ENCODE measurements at places on chromosomes 2 and 18.

DNA sequence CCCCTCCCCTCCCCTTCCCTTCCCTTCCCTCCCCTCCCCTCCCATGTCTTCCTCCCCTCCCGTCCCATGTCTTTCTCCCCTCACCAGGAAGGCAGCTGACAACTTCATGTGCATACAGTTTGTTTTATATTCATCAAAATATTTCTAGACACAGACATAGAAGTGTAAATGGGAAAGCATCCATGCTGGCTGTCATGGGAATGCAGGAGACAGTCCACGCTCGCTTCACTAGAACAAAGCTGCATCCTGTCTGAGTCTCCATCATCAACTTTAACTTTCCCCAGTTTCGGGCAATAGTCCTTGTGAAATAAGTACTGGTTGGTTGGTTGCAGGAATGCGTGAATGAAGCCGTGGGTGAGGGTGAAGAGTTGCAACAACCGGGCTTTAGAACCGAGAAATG is 226.9 kb downstream of the DCDC2C start:
- no peak for DNase-seq

DNA sequence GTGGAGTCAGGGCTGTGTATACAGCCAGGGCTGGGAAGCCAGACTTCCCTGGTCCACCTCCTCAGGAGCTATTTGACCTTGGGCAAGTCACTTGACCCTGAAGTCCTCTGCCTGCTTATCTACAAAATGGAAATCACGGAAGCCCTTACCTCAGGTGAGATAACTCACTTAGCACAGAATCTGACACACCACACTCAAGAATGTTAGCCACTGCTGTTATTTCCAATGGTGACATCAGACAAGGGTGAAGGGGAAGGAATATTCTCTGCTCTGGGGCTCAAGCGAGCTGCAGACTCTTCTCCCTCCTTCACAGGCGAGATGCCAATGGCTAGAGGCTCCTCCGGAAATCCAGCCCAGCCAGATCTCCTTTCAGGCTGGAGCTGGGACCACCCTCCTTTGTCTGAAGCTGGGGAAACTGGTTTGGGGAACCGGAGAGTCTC is 189.6 kb downstream of the HAUS1 start:
- DNase-seq, result no peak

DNA sequence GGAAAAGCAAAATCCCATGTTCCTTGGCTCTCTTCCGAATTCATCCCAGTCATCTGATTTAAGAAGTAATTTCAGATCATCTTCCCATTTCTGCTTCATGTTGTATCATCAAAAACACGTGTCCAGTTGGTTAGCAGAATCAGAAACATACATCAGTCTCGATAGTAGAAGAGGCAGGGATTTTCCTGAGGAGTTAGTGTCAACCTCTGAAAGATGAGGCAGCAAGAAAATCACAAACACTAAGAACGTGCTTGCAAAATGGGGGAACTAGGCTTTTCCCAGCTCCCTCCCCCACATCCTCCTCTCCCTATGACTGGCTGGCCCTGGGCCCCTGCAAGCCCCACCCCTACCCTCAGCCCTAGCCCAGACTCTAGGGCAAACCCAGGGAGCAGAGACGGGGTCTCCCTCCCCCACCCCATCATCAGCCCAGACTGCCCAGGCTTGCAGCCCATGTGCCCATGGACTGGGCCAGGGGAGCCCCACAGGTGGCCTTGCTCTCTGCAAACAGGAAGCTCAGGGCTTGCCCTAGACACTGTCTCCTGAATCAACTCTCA is 161.0 kb upstream of the ID2 start:
- no peak for DNase-seq

GRCh38 chr2:85410584-85411404 is 628 bp upstream of the CAPG start:
- DNase-seq, result no peak

GRCh38 chr2:110126906-110127305 is 11.3 kb upstream of the MALL start:
- DNase-seq, result no peak

DNA sequence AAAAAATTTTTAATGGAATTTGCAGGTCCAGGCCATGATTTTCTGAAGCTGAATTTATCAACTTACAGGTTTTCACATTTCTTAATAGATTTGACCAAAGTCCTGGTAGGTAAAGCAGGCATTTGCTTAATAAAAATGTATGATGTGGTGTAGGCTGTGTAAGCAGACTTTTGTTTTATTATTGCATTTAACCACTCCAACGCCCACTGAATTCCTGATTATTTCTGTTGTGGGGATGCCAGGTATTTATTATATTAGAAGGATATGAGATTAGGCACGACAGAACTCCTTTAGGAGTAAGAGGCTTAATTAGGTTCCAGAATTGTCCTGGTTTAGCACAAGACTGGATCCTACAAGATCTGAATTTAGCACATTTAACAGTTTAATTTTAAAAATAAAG is 111.1 kb downstream of the ADCYAP1 start:
- no peak for DNase-seq

GRCh38 chr18:3328532-3328931 is 66.6 kb downstream of the MYL12B start:
- no peak for DNase-seq

DNA sequence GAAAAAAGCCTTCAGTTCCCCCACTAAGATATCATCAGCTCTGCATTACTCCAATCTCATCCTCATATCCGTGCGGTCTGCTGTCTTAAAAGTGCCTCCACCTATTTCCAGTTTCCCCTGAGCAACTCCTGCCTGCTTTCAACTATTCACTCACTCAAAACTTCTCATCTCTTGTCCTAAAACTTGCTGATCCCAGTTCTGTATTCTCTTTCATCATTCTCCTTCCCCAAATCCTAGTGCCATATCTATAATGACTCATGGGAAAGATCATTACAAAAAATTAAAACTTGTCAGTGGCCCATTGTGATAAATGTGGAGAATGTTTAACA is 20.0 kb downstream of the ACVR1 start:
- DNase-seq, result no peak

DNA sequence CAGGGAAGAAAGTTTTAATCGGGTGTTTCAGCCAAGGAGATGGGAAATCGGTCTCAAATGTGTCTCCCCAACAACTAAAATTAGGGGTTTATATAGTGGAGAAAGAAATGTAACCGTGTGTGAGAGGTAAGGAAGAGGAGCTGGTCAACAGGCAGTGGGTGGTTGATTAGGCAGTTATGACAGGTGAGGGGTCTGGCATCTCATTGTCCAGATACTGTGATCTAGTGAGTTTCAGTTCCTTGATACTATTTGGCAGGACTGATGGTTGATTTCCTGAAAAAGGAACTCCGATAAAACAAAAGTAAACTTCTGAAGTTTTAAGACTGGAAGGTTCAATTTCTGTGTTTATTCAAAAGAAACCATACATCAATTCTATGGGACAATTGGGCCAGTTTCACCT is 197.9 kb downstream of the LPIN1 start:
- DNase-seq, result no peak

DNA sequence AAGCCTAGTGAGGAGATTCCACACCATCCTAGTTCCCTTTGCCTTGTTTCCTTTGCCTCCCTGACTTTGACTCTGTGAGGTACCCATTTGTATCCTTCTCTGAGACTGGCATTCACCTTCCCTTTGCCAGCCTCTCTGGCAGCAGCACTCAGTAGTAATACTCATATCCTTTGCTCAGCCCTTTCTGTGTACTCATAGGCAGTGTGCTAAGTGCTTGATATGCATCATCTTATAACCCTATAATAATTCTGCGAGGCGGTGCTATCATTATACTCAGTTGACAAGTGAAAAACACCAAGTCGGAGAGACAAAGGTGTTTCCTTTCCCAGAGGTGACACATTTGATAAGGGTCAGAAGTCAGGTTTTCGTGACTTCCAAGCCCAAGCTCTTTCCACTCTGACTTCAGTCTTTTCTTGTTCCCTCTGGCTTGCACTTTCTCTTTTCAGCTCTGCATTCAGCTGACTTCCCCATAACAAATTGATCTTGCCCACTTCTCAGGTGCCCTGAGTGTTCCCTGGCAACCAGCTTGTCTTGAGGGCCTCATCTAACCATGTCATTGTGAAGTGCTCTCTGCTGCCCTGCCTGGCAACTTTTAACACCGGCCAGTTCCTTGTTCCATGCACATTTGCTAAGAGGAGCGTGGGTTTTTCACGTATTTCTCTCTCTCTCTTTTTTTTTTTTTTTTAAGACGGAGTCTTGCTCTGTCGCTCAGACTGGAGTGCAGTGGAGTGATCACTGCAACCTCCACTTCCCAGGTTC is 94.5 kb upstream of the UPP2 start:
- DNase-seq, result no peak

DNA sequence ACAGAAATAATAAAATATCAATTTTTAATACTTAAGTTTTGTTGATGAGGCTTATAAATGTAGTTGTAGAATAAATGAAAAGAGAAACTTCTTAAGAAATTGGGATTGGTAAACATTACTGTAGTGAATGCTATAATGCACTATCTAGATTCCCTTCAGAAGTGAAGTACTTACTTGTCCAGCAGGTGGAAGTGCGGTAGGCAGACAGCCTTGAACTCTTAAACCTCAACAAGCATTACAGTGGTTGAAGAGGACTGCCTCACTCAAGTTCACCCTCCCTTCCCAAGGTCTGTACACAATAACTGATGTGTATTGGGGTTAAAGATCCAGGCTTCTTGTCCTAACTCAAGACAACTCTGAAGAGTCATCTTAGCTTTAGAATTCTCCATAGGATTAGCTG is 931.0 kb upstream of the LRRTM1 start:
- no peak for DNase-seq

DNA sequence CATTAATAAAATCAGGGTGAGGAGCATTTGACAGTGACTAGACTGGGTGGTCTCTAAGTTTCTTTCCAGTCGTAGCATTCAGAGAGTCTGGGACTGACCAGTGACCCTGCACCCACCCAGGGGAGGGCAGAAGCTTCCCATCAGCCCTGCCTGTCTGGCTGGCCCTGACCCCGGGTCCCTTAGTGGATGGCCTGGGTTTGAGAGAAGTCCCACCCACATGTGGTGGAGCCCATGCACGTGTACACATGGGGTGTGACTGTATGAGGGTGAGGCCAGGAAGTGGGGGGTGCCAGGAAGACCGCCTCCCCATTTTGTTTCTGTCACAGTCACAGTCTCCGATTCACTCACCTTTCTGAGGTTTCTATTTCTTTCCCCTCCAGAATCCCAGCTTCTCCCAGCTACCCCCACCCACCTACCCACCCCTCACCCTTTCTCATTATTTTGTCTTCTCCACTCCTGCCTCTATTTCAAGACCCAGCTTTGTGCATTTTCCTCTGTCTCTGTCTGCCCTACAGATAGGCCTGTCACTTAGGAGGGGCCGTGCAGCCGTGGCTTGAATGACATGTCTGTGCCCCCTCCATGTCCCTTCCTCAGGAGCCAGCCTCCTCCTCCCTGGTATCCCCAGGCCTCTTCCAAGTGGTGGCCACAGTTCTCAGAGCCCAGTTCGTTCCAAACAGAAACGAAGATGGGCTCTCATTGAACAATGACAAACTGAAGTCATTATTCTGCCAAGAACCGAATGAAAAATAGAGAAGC is 13.6 kb downstream of the CIB4 start:
- DNase-seq, result no peak

DNA sequence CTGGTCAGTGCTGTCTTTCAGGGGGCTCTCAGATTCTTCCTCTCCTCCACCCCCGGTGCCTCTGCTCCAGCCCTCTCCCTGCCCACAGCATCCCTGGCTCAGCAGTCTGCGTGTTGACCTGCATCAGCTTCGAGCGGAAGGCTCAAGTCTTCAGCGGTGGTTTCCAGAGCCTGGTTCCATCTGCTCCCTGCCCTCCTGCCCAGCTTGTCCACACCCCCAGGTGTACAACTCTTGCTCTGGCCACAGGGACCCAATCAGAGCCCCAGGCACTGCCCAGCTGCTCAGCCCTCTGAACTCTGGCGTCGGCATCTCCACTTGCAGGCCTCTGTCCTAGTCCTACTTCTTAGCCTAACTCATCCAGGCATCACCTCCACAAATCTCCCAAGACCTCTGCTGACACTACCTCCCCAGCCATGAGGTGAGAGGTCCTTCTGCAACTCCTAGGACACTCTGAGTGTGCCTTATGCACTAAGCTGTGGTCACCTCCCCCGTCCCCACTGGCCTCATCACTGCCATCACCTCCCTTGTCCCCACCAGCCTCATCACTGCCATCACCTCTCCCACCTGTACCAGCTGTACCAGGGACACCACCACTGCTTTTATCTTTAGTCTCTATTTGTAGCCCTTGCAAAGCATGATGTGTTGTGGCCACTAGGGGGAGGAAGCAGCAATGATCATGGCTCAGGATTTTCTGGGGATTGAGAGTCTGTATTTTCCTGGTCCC is 60.9 kb downstream of the EDAR start:
- no peak for DNase-seq

DNA sequence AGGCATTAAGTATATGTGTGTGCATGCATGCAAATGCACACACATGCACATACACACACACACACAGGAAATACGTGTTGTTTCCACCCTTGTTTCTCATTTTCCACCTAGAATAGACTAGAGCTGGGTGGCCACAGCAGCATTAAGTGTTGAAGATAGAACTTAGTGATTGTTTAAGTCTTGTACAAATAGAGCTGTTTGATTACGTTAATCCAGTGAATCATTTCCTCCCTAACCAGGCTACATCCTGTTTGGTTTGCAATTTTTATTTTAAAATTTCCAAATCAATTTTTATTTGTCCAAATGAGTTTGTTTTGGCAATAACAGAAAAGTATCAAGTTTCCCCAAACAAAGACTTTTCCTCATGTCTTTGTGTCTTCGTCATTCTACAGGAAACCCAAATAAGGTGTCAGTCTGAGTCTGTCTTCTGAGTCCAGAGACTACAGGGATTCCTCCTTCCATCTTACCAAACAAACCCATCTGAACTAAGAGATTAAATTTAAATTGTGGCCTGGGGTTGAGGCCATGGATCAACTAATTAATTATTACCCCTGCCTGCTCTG is 74.6 kb upstream of the GALNT5 start:
- DNase-seq, result no peak

DNA sequence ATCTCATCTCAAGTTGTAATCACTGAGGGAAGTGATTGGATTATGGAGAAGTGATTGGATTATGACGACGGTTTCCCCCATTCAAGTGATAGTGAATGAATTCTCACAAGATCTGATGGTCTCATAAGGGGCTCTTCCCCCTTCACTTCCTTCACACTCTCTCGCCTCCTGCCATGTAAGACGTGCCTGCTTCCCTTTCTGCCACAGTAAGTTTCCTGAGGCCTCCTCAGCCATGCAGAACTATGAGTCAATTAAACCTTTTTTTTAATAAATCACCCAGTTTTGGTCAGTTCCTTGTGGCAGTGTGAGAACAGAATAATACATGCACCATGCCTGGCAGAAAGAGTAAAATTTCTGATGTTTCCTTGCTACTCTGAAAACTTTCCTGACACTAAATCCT is 36.6 kb downstream of the CEP68 start:
- no peak for DNase-seq

- DNase-seq, result no peak
These were observed 93.5 kb upstream of the MGAT4A start for GRCh38 chr2:98824256-98825019.

- no peak for DNase-seq
These were observed 8.9 kb upstream of the REL start for GRCh38 chr2:60872510-60872928.

GRCh38 chr2:174014699-174015070 is 49.5 kb upstream of the SP3 start:
- no peak for DNase-seq

- no peak for DNase-seq
These were observed 16.4 kb upstream of the XPO1 start for GRCh38 chr2:61554604-61555003.

GRCh38 chr18:9951022-9951859 is 37.4 kb downstream of the VAPA start:
- no peak for DNase-seq

Data from activated T-helper 1 cell treated with anti-CD3 and anti-CD28 coated beads, Interleukin-2, amount 50 U/mL, for 16 hours (primary cell).